ENCODE measurements at places on chromosomes 5 and 9. TPM values are rescaled to one million over a fixed set of nuclear protein-coding genes. Genes with fewer than 3 reads are reported as not detected.

Gene FBLL1
- total RNA-seq: 0.98 TPM

Gene DNAH5
- total RNA-seq: 0.17 TPM

Gene AGXT2
- total RNA-seq: not detected

Gene MEF2C
- total RNA-seq: 220 TPM

Gene PTGS1
- 0.76 TPM for total RNA-seq

Data from dermis lymphatic vessel endothelial cell (primary cell).